ENCODE measurements at places on chromosomes 16 and 17. TPM values are rescaled to one million over a fixed set of nuclear protein-coding genes. Genes with fewer than 3 reads are reported as not detected.

The CDK3 gene
- 3.4 TPM for total RNA-seq

The MMP15 gene
- total RNA-seq, result 4.3 TPM

The SLC26A11 gene
- 12.4 TPM for total RNA-seq

The B3GNT9 gene
- 47.2 TPM for total RNA-seq

The PERCC1 gene
- total RNA-seq, result not detected

The BMERB1 gene
- 49.8 TPM for total RNA-seq

The GSG1L gene
- not detected for total RNA-seq

The PIK3R5 gene
- not detected for total RNA-seq

The PRSS53 gene
- total RNA-seq, result 6.0 TPM

The NT5C3B gene
- 49.4 TPM for total RNA-seq

The MAP2K6 gene
- 0.72 TPM for total RNA-seq

The ZNF624 gene
- 5.2 TPM for total RNA-seq

The CACNG3 gene
- total RNA-seq, result not detected

The PRSS22 gene
- total RNA-seq, result not detected

The VMO1 gene
- 0.33 TPM for total RNA-seq

The NOD2 gene
- total RNA-seq, result 0.26 TPM

The CCL8 gene
- total RNA-seq, result 0.20 TPM

The ARL5C gene
- not detected for total RNA-seq

The CNGB1 gene
- total RNA-seq, result not detected

The SENP3 gene
- total RNA-seq, result 65.9 TPM

The ASPA gene
- total RNA-seq, result 0.07 TPM

The TMEM88 gene
- 0.13 TPM for total RNA-seq

The TP53TG3 gene
- total RNA-seq, result not detected

The PHF12 gene
- total RNA-seq, result 16.7 TPM

The ZFHX3 gene
- total RNA-seq, result 15.2 TPM

The WDR59 gene
- 17.9 TPM for total RNA-seq

The MARCHF10 gene
- under 0.01 TPM for total RNA-seq

The HGS gene
- 112 TPM for total RNA-seq

The PPM1E gene
- total RNA-seq, result 0.07 TPM

Data from smooth muscle cell of the pulmonary artery (primary cell).